ENCODE measurements at places on chromosomes 12 and 14.

DNA sequence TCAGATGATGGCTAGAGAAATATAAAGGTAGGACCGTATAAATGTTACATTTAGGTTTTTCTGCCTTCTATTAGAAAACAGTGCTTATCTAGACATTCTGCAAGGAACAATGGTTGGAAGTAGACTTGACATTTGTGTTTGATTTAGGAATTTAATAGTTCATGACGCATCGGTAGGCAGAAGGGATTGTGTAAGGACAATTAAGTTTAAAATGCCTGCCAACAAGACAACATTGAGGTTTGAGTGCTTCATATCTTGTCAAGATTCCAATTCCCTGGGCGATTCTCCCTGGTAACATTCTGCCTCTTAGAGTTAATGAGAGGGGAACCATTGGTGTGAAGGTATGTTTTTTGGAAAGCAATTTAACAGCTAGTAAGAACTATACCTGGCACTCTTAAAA, 186.8 kb upstream of the RBM19 start:
- no peak for DNase-seq

DNA sequence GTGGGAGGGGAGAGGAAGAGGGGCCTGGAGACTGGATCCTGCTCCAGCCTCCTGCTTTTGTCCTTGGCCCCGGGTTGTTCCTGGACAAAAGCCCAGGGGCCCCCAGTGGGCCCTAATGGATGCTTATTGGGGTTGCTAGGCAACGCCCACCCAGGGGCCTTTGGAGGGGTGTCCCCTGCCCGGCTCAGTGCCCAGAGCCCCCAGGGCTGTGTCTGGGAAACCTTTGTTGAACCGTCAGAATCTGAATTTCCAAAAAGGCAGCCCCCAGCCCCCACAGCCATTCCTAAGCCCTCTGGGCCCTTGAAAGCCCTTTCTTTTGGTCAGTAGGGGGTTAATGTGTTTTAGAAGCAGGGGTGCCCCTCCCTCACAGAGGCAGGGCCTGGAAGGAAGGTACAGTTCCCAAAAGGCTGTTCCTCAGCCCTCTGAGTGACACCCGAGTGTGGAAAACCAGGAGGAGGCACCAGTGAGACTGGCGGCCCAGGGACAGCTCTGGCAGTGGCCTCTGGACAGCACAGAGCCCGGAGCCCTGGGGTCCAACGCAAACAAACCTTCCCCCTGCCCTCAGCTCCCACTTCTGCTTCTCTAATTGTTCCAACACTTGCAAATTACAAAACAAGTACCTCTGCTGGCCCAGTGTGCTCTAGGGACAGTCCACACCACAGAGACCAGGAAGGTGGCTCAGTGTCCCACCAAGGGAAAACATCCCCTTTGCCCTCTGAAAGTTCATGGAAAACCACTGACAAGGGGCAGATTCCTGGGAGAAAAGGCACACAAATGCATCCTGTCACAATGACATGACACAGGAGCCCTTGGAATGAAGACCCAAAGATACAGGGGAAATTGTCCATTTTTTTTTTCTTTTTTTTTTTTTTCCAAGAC, 19.4 kb downstream of the HHIPL1 start:
- no peak for DNase-seq

DNA sequence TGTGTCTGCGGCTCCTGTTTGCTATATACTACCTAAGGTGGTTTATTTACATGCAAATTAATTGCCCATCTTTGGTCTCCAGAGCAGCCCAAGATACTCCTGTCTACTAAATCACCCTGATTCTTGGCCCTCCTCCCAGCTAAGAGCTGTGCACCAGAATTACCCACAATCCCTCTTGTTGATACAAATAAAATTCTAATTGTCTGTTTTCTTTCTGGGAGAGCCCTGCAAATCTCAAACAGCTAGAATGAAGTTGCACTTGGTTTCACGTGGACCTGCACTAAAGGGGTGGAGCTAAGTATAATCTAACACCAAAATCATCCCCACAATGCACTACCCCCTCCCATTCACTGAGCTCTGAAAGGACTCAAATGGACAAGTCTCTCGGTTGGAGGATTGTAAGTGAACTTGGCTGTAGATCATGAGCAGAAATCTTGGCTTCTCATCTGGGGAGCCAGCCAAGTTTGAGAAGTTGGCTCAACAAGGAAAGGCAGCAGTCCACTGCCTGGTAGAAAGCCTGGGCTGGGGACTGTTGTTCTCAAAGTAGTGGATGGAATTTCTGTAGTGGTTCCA, 6.6 kb downstream of the MAX start:
- DNase-seq = no peak

GRCh38 chr14:35340616-35341453, 48.7 kb downstream of the PSMA6 start:
- no peak for DNase-seq

- DNase-seq = peak; percentile 24
These were observed 240 bp downstream of the BTG1 start for GRCh38 chr12:92145481-92145730.

GRCh38 chr14:36423430-36423829, 96.6 kb downstream of the NKX2-1 start:
- no peak for DNase-seq

- no peak for DNase-seq
These were observed 74.2 kb downstream of the PRORP start for GRCh38 chr14:35196571-35196970.

DNA sequence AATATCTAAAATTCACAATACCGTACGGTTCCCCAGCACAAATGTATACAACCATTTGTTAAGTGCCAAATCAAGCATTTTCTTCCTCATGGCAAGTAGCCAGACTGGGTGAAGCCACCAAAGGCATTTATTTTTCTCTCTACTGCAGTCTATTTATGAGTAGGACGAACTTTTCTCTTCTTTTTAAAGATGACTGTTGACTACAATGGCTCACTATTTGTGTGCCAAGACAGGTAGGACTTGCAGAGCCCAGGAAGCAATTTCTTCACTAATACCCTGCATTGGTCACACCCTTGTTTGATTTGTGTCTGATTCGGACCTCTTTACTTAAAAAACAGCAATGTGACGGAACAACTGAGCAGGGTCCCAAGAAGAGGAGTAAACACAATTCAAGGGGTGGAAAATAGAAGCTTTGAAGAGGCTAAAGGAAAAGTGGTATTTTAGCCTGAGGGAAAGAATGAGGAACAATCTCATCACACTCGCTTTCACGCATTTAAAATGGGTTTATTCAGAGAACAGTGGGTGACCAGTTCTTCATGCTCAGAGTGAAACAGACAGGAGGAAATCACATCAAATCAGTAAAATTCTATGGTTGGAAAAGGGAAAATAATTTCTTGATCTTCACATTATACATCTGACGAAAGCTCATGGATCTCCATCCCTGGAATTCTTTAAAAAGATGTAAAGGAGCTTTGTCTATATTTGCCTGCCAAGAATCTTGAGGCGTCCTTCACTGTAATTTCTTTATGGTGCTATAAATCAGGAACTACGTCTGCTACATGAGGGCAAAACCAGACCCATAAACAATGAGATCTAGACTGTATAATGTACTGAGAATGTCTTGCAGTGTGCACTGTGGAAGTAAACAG, 183.8 kb downstream of the PPM1H start:
- DNase-seq = no peak

DNA sequence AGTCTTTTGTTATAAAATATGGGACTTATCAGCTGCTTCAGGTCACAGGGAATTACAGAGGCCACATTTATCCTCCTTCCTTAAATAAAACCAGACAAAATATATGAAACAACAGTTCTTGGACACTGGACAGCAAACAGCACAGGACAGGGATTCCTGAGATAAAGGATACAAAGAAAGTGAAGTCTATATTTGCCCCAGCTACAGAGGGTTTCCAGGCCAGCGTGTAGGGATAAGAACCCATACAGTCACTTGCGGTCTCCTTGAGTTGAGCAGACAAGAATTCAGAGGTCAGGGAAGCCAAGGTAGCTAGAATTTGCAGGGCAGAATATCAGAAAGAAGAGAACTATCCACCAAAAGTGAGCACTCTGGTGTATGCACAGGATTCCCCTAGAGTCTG, 8.8 kb upstream of the LLPH start:
- DNase-seq = no peak

DNA sequence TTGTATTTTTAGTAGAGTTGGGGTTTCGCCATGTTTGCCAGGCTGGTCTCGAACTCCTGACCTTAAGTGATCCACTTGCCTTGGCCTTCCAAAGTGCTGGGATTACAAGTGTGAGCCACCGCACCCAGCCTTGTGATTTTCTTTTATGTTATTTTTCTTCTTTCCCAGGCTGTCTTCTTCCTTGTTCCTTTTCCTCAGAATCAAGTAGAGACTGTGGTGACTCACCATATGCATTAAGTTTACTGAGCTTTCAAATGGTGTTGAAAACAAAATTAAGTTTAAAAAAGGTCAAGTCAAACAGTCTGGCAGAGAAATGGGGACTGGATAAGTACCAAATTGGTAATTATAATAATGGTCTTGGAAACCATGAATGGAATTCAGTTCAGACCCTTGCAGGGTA, 5.7 kb downstream of the ARPC3 start:
- no peak for DNase-seq

DNA sequence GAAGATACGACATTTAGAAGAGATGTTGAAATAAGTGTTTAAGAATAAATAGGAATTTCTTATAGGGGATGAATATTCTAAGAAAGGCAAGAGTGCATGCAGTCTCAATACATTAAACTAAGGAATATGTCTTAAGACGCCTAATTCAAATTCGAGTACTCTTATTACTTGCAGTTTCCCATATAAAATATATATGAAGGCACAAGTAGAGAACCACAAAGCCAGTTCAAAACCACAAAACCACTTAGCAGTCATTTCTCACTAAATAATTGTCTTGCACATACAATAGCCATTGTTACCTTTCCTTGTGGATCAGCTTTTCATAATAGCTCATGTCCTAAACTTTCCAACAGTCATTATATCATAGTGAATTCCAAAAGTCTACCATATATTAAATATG, 91.0 kb upstream of the MON2 start:
- DNase-seq = no peak

- DNase-seq = no peak
These were observed 111.8 kb downstream of the PRKCH start for GRCh38 chr14:61433169-61433568.

DNA sequence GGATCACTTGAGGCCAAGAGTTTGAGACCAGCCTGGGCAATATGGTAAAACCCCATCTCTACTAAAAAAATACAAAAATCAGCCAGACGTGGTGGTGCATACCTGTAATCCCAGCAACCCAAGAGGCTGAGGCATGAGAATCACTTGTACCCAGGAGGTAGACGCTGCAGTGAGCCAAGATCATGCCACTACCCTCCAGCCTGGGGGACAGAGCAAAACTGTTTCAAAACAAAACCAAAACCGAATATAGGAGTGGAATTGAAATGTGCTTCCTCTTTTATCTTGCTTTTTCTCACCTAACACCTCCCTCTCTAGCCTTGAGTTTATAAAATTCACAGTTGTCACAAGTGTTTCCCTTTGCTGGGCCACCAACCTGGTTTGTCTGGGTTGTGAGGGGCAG, 181.9 kb downstream of the PAH start:
- DNase-seq = no peak

GRCh38 chr12:103824845-103825244, 16.2 kb downstream of the NT5DC3 start:
- no peak for DNase-seq

DNA sequence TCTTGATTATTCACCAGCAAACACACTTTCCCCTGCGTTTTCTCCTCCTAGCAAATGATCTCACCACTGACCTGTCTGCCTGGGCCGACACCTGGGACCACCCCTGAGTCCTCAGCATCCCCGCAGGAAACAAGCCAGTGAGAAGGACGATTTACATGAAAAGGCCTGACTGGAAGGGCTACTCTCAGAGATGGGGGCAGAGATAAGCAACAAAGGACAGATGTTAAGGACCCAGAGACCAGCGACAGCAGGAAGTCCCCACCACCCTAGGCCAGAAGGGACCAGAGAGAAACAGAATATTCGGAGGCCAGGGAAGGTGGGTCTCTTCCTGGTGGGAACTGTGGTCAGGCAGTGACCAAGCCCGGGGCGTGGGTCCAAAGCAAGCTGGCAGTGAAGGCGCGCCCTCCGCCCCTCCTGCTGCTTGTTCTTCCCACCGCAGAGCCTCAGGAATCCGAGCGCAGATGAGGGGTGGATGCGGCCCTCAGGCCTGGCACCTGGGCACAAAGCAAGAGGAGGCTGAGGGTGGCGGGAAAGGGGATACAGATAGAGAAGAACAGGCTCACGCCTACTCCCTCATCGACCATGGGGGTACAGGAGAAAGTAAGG, 55.8 kb downstream of the STX2 start:
- no peak for DNase-seq

- no peak for DNase-seq
These were observed 39.3 kb downstream of the SETD3 start for GRCh38 chr14:99441157-99441870.

GRCh38 chr14:93269341-93270068, 62.4 kb downstream of the UBR7 start:
- no peak for DNase-seq

DNA sequence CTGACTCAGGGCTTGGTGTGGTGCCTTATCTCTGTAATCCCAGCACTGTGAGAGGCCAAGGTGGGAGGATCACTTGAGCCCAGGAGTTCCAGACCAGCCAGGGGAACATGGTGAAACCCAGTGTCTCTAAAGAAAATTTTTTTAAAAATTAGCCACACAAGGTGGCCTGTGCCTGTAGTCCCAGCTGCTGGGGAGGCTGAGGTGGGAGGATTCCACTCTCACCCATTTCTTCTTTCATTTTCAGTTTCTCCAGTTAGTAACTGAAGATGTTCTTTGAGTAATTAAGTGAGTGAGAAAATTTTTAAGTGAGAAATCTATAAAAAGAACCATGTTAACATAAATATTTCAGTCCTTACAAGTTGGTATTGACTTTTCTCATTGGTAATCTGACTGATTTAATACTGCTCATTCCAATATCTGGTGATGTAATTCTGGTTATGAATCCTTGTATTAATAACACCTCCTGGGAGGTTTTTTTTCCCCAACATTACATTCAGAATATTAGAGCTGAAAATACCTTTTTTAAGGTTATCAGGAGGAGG, 6.1 kb downstream of the METTL3 start:
- no peak for DNase-seq

DNA sequence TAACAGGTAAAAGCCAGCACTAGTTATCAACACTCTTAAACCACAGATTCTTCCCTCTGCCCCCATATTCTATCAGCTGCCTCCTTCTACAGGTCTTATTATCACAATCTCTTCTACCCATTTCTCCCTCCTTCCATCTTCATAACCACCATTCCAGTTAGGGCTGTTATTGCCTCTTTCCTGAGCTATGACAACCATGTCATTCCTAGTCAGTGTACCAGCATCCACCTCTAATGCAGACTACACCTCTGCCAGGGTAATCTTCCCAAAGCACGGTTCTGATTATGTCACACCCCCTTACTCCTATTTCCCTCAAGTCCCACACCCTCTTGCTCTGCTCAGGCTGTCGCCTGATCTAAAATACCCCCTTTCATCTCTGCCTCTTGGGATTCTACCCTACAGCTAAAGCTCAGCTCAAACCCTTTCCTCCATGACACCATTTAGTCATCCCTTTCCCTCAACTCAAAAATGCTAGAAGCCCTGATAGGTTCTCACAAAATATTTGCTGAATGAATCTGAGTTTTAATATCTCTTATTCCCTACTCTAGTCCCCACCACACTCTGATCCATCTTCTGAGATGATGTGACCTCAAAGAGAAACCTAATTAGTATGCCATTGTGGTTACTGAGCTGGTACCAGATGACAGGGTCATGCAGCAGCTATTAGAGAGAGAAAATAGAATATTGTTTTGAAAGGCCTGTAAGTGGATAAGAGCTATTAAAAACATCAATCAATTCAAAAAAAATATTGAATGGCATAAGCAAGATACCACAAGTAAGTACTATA, 11.7 kb downstream of the RACGAP1 start:
- no peak for DNase-seq

- no peak for DNase-seq
These were observed 451.2 kb upstream of the DCN start for GRCh38 chr12:91633734-91634357.
